ENCODE measurements at places on chromosomes 12 and 14. TPM values are rescaled to one million over a fixed set of nuclear protein-coding genes. Genes with fewer than 3 reads are reported as not detected.

Gene PTGER2
- 97.6 TPM for total RNA-seq

Gene SLC6A15
- total RNA-seq: not detected

Gene CPM
- 6.1 TPM for total RNA-seq

Gene NGB
- total RNA-seq: not detected

DNA sequence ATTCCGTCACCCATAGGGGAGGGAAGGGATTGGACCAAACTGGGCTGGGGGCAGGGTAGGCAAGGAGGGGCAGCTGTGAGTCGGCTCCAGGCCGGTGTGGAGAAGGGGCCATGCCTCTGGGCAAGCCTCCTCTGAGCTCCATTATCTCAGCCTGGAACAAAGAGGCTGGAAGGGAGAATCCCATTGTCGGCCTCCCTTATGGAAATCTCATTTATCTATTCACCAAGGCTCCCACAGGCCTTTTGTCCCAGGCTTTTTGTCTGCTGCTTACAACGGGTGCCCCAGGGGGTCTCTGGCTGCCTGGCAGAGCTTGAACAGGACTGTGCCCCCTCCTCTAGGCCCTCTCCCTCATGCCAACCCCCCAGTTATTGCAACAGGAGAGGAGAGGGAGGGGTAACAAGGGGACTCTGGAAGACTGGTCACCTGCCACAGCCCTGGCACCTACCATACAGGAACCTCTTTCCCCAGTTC, 19.5 kb downstream of the FIGNL2 start:
- peaks cover 36% of the 10 kb centered on the region for H3K27me3 ChIP-seq
- H3K27ac ChIP-seq: no peak overlapping the region
- no peaks in the 10 kb centered on the region for H3K36me3 ChIP-seq
- H3K4me3 ChIP-seq: no peak overlapping the region
- DNase-seq: no peak
- H3K4me1 ChIP-seq: peaks cover 33% of the 10 kb centered on the region

DNA sequence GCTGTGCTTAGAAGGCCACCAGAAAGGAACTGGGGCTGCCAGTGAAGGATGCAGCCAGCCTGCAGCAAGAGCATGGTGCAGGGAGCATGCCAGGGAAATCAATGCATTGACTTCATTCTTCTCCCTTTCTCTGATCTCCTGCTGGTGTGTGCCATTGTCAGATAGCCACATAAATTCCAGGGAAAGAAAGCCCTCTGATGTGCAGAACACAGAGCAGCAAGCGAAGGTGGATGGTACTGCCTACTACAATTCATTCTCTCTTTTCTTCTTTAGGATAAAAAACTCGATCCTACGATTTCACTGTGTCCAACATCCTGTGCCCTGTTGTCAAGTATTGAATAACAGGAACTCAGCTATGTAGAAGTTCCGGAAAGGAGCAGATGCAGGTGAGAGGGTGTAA, 446.7 kb upstream of the TMEM132C start:
- DNase-seq: no peak
- H3K4me1 ChIP-seq: no peaks in the 10 kb centered on the region
- H3K4me3 ChIP-seq: no peak overlapping the region
- no peaks in the 10 kb centered on the region for H3K36me3 ChIP-seq

DNA sequence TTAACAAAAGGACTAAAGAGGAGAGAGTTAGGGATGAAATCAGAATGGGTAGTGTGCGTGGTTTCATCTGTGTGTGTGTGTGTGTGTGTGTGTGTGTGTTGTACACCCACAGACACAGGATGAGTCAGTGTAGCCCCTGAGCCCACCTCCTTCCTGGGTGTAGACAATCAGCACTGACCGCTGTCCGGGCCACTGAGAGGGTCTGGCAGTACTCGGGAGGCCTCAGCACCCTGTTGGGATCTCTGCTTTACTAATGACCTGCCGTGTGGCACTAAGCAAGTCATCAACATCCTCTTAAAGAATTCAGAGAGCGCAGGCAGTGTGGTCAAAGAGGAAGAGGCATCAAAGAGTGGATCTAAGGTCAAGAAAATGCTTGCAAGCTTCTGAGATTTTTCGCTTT, 112.6 kb downstream of the PRMT8 start:
- H3K36me3 ChIP-seq: no peaks in the 10 kb centered on the region
- DNase-seq: no peak
- H3K4me1 ChIP-seq: no peaks in the 10 kb centered on the region
- H3K4me3 ChIP-seq: no peak overlapping the region
- H3K27ac ChIP-seq: no peak overlapping the region
- H3K27me3 ChIP-seq: peaks cover 5% of the 10 kb centered on the region

DNA sequence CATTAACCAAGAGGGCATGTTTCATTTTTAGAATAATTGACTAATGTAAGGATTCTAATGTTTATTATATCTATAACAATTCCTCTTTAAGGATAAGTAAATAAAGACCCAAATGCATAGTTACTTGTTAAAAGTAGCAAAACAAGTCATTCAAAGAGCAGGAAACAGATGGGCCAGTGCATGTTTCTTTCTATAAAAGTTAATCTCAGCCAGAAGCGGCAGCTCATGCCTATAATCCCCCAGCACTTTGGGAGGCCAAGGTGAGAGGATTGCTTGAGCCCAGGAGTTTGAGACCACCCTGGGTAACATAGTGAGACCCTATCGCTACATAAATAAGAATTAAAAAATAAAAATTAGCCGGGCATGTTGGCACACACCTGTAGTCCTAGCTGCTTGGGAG, 391.0 kb upstream of the RGS6 start:
- DNase-seq: no peak
- peaks cover 8% of the 10 kb centered on the region for H3K4me1 ChIP-seq
- H3K27me3 ChIP-seq: no peaks in the 10 kb centered on the region
- no peak overlapping the region for H3K27ac ChIP-seq

DNA sequence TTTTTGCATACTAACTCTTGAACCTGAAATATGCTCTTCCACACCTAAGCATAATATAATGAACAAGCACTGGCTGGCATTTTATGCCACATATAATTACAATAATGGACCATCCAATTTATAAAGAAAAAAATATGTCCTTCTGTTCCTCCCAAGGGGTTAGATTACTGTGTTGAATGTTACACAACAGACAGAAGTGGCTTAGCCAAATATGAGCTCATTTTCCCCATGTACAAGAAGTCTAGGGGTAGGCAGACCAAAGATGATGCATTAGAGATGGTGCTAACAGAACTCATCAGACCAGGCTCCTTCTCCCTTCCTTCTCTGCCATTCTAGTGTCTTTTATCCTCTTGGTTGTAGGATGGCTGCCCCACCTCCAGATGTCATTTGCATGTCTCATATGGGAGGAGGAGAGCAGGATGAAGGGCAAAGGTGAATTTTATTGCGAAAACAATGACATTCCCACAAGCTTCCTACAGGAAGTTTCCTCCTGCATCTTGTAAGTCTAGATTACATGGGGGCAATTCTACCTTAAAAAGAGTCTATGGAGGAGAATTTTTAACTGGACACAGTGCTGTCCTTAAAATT, 43.9 kb upstream of the SLC2A13 start:
- H3K36me3 ChIP-seq: no peaks in the 10 kb centered on the region
- H3K4me3 ChIP-seq: no peak overlapping the region
- H3K27ac ChIP-seq: no peak overlapping the region
- peaks cover 28% of the 10 kb centered on the region for H3K27me3 ChIP-seq

GRCh38 chr12:28878629-28879028, 270.4 kb upstream of the FAR2 start:
- H3K4me1 ChIP-seq: no peaks in the 10 kb centered on the region
- H3K4me3 ChIP-seq: no peak overlapping the region
- no peak for DNase-seq

DNA sequence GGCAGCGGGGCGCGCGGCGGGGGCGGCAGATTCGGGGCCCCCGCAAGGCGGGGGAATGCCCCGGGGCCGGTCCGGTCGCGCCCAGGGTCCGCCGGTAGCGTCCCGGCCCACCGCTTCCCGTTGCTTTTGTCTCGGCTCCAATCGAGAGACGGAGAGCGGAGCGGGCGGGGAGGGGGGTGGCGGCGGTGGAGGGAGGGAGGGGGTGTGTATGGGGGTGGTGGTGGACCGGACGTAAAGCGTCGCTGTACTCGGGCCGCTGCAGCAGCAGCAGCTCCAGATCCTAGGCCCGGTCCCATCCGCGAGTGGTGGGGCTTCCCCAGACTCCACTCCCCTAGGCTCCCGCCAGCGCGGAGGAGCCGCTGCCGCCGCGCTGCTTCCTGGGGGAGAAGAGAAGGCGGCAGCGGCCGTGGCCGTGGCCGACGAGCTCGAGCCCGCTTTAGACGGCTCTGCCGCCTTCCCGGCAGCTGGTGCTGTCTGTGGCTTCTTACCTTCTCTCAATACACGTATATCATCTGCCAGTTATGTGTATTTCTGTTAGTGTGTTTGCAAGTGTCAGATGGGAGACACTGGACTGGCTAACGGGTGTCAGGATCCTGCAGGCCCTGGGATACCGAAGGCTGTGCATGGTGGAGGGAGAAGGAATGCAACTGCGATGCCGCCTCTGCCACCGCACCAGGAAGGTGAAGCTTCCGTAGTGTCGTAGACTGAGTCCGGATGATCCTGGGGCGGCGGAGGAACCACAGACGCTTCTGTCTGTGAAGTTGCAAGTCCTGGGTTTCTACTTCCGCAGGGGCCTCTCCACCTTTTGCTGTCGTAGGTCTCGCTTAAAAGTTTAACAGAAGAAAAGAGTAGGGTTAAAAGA, 508 bp downstream of the CNOT2 start:
- peaks cover 44% of the 10 kb centered on the region for H3K36me3 ChIP-seq
- H3K4me3 ChIP-seq: peak overlapping the region; percentile 98
- peak overlapping the region; percentile 99 for H3K27ac ChIP-seq
- peaks cover 56% of the 10 kb centered on the region for H3K4me1 ChIP-seq
- DNase-seq: peak; percentile 79

DNA sequence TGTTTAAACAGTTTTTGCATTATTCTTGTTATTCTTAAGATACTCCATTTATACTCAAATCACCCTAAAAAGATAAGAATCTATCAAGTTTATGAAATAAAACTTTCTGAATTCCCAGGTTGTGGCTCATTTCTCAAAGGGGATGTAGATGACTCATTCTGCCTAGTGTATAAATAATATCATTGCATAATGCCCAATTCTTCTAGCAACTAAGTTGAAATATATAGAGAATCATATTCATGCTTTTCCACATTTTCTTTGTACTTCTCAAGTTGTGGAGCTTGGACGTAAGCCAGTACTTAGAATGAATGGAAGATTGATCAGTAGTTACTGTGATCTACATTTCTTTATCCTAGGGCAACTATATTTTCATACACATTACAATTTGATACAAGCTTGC, 201.1 kb downstream of the PPFIA2 start:
- no peaks in the 10 kb centered on the region for H3K4me1 ChIP-seq
- H3K4me3 ChIP-seq: no peak overlapping the region
- no peaks in the 10 kb centered on the region for H3K36me3 ChIP-seq
- no peak for DNase-seq

DNA sequence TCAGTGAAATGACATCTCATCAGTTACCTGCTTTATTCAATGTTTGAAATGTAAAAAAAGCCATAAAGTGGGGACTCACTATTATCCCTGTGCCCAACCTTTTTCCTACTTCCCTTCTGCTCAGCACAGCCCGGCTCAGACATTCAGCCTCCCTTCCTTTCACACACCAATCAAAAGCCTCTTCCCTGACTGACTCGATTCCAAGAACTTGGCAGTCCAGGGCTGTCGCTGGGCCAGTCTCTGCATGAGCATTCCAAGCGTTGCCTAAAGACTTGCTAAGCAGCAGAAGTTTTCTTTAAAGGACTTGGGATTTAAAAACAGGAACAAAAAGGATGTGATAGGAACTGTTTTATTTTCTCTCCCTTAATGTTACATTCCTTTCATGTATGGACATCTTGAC, 22.7 kb downstream of the ITPR2 start:
- peaks cover 4% of the 10 kb centered on the region for H3K36me3 ChIP-seq
- H3K27me3 ChIP-seq: no peaks in the 10 kb centered on the region
- H3K4me1 ChIP-seq: peaks cover 4% of the 10 kb centered on the region

DNA sequence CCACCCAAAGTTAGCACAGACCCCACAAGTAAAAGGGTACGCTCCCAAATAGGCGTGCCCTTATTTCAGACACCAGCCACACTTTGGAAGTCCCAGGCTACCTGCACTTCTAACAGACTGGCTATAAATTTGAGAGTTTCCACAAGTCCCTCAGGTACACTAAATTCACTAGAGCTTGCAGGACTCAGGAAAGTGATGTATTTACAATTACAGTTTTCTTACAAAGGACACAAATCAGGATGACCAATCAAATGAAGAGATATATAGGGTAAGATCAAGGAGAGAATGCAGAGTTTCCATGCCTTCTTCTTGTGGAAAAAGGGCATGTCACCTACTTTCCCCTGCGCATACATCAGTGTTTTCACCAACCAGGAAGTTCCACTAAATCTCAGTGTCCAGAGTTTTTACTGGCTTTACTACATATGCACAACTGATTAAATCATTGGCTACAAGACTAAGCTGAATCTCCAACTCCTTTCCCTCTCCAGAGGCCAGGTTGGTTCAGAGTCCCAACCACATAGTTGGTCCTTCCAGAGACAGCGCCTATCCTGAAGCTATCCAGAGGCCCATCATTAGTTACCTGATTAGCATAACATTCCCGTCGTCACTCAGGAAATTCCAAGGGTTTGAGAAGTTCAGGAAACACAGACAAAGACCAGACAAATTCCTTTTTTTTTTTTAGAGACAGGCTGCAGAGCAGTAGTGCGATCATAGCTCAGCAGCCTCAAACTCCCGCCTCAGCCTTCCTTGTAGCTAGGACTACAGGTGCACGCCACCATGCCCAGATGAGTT, 84.2 kb downstream of the DENND5B start:
- H3K4me3 ChIP-seq: no peak overlapping the region
- peaks cover 2% of the 10 kb centered on the region for H3K27me3 ChIP-seq
- H3K27ac ChIP-seq: no peak overlapping the region
- no peaks in the 10 kb centered on the region for H3K36me3 ChIP-seq

DNA sequence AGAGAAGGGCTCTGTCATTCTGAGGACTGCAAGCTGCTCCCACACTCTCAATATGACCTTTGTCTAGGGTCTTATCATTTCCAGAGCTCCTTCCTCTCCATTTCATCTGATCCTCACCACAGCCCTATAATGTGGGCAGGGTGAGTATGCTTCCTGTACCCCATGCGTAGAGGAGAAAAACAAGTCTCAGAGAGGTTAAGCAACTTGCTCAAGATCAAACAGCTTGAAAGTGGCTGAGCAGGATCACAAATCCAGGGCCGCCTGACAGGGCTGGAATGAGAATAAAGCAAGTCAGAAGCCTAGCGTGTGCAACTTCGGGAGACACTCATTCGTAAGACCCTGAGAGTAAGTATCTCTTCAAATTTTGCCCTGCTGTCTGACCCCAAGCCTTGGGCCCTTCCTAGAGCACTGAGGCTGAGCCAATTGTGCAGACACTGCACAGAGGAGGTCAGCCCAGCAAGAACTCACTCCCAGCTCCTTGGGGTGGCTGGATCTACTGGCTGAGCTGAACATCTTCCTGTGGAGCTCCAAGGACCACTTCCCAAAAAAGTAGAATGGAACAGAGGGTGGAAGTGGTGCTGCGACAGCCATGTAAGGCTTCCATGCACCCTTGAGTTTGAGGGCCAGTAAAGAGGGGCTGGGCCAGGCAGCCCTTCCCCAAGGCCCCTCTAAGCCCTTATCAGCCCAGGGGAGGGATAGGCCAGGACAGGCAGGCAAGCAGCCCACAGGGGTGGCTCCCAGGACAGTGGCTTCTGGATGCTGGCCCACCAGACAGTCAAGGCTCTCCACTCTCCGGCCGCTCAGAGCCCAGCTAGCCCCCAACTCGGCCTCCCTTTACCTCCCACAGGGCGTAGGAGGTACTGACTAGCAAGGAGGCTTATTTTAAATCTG, 10.5 kb downstream of the ZFP36L1 start:
- DNase-seq: peak; percentile 76
- peaks cover 76% of the 10 kb centered on the region for H3K4me1 ChIP-seq
- H3K27me3 ChIP-seq: no peaks in the 10 kb centered on the region
- H3K4me3 ChIP-seq: peak overlapping the region; percentile 24

GRCh38 chr12:76523408-76523807, 36.2 kb downstream of the OSBPL8 start:
- H3K27ac ChIP-seq: no peak overlapping the region
- peaks cover 20% of the 10 kb centered on the region for H3K4me1 ChIP-seq
- no peak for DNase-seq
- H3K4me3 ChIP-seq: no peak overlapping the region
- H3K27me3 ChIP-seq: no peaks in the 10 kb centered on the region

All from activated CD8-positive, alpha-beta memory T cell treated with anti-CD3 and anti-CD28 coated beads, Interleukin-2, amount 10 ng/mL, durations not matched to agents 7 days and 5 days (primary cell).